ENCODE measurements at places on chromosomes 4 and X.

GRCh38 chr4:163048447-163048846 is 118.2 kb downstream of the NAF1 start:
- peak; percentile 19 for DNase-seq

- no peak for DNase-seq
Measured at GRCh38 chrX:19698122-19698521, 182.8 kb upstream of the MAP3K15 start.

GRCh38 chr4:34183926-34184325 is 2060.4 kb downstream of the ARAP2 start:
- DNase-seq, result no peak

- DNase-seq, result peak; percentile 12
Measured at GRCh38 chr4:2250357-2251072, 8.6 kb upstream of the HAUS3 start.

GRCh38 chrX:40392599-40392998 is 188.2 kb upstream of the ATP6AP2 start:
- no peak for DNase-seq

GRCh38 chr4:167232805-167233684 is 1.2 kb downstream of the SPOCK3 start:
- no peak for DNase-seq

GRCh38 chr4:180823108-180823507 is 1420.1 kb upstream of the TENM3 start:
- no peak for DNase-seq

DNA sequence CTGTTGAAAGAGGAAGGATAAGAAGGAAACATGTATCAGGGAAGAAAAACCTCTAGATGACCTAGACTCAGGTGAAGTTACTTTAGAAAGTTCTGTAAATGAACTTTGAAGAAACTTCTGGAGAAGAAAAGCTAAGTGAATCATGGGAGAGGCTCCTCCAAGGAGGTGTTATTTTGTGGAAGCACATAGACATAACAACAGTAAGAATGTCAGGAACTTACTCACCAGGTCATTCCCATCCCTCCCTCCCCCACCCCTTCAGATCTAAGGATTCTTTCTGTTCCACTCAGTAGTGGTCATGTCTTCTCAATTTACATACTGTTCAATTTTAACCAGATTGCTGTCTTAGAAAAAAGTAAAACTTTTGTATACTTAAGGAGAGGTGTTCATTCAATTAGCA is 310.5 kb upstream of the DDX53 start:
- DNase-seq, result no peak

DNA sequence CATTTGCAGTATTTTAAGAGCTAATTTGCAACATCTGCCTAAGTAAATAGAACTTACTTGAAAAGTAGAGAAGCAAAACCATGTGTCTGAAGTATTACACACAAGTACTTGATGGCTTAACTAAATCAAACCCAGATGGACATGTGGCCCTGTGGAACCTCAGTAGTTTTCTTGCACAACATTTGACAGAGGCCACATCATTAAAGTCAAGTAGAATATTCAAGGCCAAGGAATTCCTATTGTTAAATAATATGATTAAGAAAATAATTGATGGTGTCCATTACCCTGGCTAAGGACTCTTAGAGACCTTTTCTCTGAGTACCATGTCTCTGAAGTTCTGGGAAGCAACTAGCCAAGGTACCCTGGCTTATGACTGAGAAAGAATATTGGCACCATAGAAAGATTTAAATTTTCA is 135.4 kb upstream of the OTUD4 start:
- no peak for DNase-seq

DNA sequence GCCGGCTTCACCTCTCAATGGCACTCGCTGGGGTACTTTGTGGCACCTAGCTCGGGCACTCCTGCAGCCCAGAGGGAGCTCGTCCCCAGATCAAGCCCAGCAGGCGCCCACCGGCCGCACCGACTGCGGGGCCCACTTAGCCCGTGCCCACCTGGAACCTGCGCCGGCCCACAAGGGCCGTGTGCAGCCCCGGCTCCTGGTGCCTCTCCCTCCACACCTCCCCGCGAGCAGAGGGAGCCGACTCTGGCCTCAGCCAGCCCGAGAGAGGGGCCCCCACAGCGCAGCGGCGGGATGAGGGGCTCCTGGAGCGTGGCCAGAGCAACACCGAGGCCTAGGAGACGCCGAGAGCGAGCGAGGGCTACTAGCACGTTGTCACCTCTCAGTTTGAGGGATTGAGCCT is 82.1 kb upstream of the SHISA3 start:
- DNase-seq, result no peak

DNA sequence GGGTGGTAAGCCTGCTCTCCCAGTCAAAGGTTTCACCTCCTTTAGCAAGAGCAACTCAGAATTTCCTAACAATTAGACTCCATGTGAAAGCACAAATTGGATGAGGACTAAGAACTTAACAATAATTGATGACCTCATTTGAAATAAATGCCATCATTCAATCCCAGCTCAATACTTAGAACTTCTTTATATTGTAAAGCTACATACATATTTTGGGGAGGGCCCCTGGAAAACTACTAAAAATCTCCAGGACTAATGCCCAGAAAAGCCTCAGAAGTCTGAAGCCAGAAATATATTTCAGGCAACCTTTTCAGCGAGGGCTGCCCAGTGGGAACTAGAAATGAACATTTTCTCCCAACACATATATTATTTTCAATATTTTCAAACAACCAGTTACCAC is 38.1 kb downstream of the AMOT start:
- DNase-seq, result no peak

Measured in GM13977 (cell line).